ACHN (cell line): ENCODE measurements at places on chromosomes 4 and X.

- DNase-seq, result no peak
Observed at GRCh38 chrX:41823402-41823801, 99.4 kb downstream of the GPR82 start.

DNA sequence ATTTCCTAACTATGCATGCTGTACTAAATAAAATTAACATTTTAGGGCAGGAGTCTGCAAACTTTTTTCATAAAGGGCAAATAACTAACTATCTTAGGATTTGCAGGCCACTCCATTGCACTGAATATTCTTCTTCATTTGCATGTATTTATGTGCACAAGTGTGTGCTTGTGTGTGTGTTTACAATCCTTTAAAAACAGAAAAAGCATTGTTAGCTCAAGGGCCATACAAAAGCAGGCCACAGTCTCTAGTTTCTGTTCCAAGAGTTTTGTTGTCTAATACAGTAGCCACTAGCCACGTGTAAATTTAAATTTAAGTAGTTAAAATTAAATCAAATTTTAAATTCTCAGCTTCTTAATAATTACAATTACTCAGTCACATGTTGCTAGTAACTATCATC is 621.8 kb downstream of the TMA16 start:
- no peak for DNase-seq

DNA sequence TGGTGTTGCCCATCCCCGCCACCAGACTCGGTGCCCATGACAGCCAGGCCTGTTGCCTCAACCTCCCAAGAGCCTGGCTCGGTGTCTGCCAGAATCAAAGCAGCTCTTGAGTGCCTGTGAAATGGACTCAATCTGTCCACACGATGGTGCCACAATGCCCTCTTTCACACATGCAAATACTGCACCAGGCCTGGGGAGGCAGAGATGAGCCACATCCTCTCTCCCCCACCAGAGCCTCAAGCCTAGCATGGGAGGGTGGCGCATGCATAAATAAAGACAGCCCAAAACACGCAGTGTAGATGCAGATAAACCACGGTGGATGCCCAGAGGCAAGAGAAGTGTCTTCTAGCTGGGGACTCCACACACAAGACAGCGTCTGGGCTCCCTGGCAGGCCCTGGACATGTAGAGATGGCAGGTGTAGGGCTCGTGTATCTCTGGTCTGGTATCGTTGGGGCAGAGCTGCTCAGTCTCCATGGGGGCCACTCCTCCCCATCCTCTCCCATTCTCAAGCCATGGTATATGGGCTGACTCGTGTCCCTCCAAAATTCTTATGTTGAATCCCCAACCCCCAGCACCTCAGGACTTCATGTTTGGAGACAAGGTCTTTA is 65.6 kb downstream of the JAKMIP1 start:
- DNase-seq, result peak; percentile 11

DNA sequence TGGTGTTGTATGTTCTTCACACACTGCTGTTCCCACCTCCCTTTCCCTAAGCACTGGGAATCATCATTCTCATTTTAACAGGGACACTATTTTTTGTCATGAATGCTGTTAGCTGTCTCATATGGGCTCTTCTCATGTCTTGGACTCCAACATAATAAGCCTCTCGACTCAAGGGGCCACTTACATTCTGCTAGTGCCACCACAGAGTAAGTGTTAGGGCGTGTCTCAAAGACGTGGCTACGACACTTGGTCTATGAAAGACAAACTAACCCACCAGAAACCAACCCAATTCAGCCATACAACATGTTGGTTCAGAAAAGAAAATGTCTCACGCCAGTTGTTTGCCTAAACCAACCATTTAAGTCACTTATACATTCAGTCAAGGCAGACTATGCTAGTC is 32.2 kb downstream of the SEL1L3 start:
- no peak for DNase-seq

DNA sequence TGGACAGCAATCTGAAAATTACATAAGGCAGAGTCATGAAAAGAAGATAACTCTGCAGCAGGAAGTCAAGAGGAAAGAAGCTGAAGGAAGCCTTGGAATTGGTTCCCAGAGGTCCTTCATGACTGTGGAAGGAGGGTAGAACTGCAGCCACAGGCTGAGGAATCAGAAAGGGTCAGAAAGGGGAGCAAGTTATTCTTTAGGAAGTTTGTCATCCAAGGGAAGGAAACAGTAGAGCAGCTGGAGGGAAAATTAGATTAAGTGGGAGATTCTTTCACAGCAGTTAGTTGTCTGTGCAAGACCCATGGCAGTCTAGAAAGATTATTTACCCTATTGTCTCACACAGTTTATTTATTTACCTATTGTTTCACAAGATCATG is 9.3 kb upstream of the ADH1C start:
- DNase-seq, result no peak

DNA sequence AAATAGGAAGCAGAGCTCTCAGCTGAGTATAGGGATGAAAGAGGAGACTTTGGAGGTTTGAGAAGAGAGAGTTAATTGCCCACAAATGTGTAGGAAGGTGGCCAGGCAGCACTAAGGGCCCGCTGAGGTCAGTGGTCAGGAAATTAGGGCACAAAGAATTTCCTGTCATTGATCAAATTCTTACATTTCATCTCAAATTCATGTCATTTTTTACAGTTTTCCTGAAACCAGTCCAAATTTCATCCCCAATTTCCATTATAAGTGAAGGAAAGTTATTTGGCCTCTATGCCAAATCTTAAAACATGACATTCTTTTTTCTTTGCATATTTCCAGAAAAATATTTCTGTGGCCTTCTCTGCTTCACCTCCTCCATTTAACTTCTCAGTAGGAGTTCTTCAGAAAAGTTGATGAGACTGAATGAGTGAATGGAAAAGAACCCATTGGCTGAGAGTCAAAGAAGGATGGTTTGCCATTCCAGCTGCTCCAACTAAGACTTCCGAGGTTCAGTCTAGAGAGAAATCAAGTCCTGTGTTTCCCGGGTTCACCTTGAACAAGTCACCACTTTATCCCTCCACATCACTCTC is 68.7 kb upstream of the SPRY1 start:
- no peak for DNase-seq

DNA sequence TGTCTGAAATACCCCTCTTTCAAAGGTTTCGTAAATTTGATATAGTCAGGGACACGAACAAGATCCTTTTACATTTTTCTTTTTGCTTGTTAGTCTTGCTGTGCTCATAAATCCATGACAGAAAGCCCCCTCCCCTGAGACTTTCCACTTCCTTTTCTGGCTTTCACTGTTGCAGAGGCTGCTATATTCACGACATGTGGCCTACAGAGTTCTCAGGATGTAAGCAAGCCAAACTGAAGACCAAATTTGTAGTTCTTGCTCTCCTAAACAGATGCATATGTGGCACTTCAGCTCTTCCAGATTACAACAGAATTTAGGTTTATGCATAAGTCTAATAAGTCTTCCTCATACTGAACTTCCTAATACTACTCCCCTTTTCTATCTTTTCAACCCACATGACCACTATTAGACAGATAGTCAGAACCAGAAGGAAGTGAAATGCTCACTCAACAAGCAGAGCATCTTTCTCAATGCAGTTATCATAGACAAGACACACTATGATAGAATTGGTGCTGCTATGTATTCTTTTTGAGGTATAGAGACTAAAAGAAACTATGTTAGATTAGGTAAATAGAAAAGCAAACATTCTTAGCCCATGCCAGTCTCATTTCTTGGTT is 15.0 kb downstream of the BTK start:
- no peak for DNase-seq

DNA sequence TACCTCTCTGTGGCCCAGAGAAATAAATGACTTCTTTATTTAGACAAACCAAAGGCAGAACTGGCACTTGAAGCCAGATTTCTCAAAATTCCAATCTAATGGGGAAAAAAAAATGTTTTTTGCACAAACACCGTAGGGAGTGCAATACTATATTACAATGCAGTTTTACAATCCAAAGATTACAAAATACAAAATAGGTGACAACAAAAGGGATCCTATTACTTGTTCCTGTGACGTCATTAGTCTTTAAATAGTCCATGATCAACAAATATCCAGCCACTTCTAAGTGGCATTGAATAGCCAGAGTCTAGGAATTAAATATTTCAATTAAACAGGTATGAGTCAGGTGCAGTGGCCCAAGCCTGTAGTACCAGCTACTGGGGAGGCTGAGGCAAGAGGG is 3.0 kb upstream of the APBB2 start:
- DNase-seq, result no peak

GRCh38 chr4:63524764-63525163 is 884.5 kb downstream of the TECRL start:
- no peak for DNase-seq

GRCh38 chrX:69556060-69557011 is 52.2 kb downstream of the NALF2 start:
- DNase-seq, result no peak

DNA sequence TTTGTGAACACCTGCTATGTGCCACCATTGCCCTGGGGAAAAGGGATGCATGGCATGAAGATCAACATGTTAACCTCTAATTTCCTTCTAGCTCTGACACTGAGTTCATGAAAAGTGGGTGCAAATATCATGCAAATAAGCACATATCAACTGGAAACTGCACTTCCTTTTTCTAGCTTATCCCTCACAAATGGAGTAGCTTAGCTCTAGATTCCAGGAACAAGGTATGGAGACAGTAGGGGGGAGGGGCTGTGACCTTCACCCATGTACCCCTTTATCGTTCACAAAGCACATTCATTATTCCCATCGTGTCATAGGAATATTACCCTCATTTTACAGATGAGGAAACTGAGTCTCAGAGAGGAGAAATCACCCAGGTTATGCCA is 37.4 kb downstream of the STARD8 start:
- no peak for DNase-seq

DNA sequence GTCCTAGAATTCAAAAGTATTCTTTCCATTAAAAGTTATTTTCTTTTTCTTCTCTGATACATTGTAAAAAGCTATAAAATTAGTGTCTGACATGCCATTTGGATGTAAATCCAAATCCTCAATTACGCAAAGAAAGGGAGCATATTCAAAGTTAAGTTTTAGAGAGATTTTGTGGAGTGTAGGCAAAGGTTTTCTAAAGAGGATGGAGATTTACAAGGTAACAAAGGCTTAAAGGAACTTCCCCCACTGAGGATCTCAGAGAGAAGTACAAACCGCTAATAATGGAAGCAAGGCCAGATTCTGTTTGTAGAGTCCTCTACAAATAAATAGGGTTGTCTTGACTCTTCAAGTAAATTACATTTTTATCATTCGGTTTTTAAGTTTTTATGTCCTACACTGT is 91.0 kb upstream of the MAPK10 start:
- DNase-seq, result no peak

- DNase-seq, result no peak
Observed at GRCh38 chrX:6226596-6227452, 1.8 kb downstream of the NLGN4X start.

GRCh38 chr4:68368691-68369131 is 18.8 kb upstream of the YTHDC1 start:
- DNase-seq, result peak; percentile 81

- no peak for DNase-seq
Observed at GRCh38 chrX:107711521-107712181, 63.9 kb downstream of the TSC22D3 start.

DNA sequence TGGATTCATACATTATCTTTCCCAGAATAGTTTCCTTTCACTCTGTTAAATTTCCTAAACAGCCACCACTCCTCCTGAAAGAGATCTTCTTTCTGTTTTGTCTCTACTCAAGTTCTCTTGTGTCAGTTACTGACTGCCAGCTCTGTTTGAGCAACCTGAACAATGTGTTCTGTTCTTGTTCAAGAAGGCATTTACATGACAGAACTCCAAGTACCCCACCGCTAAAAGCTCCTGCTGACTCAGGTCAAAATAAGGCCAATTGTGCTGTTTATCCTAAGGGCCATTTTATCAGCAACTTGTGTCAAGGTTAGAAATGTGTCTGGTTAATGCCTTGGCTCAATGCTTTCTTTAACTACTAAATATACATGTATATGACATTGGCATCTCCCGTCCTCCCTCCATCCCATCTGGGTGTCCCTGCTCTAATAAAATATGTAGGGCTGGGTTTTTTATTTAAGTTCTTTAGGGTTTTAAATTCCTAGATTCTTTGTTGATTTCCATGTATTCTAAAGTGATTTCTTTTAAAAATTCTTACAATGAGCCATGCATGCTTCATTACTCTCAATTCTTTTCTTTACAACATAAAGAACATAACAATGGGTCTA is 144.3 kb upstream of the PAQR3 start:
- no peak for DNase-seq

- DNase-seq, result peak; percentile 0
Observed at GRCh38 chrX:136752796-136753195, 27.9 kb downstream of the ARHGEF6 start.

- DNase-seq, result no peak
Observed at GRCh38 chr4:168119100-168119499, 26.8 kb downstream of the ANXA10 start.

GRCh38 chr4:98466868-98467599 is 191.4 kb downstream of the TSPAN5 start:
- DNase-seq, result no peak

- no peak for DNase-seq
Observed at GRCh38 chr4:8163436-8164193, 5.0 kb upstream of the ABLIM2 start.

DNA sequence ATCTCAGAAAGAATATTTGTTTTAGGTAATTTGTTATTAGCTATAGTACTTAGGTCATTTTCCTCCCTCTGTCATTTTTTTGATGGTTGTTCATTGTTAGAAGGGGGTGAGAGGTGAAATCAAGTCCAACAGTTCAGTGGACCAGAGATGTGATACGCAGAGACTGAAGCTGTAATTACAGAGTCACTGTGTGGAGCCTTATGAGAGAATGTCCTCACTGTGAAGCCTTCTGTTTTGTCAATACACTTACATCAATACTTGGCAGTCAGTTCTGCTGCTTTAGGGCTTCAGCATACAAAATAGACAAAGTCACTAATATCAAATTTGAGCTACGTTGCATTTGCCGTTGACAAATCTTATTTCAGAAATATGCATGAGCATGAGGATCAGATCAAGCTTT is 692.5 kb downstream of the C4orf33 start:
- no peak for DNase-seq

- no peak for DNase-seq
Observed at GRCh38 chrX:115060013-115060412, 42.6 kb upstream of the IL13RA2 start.

DNA sequence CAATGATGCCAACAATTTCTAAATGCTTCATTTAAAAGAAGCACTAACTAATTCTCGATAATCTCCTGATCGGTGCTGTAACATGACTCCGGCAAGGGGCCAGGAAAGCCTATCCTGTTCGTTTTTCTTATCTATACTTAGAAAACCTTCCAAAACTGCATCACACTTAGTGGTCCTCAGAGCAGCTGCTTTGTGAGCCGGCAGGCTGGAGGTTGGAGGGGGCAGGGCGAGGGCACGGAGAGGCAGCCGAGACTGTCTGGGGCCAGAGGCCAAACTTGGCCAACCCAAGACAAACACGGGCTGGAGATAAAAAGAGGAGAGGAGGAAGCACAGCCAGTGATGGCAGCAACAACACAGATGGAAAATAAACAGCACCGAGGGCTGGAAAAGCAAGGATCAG is 455.7 kb downstream of the BCOR start:
- no peak for DNase-seq

DNA sequence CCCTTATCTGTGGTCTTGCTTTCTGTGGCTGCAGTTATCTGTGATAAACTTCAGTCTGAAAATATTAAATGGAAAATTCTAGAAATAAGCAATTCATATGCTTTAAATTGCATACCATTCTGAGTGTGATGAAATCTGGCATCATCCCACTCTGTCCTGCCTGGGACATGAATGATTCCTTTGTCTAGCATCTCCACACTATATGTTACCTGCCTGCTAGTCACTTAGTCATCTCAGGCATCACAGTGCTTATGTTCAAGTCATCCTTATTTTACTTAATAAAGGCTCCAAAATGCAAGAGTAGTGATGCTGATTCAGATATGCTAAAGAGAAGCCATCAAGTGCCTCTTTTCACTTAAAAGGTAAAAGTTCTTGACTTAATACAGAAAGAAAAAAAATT is 14.3 kb upstream of the RAB9B start:
- no peak for DNase-seq
